Gastroesophageal sphincter (tissue), 4 donors: ENCODE measurements at places on chromosomes 7 and 10.

DNA sequence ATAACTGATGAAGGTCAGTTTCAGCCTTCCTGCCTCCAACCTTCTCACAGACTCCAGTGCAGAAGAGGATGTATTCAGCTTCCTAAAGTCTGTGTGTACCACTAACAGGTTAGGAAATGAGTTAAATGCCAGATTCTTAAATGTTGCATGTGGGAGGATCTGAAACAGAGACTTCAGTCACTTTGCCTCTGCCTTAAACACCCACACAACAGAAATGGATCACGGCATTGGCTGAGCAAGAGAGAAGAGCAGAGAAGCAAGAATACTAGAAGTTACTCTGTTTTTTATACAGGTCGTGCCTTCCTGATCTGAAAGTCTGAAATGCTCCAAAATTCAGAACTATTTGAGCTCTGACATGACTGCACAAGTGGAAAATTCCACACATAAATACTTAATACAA is 98.9 kb upstream of the ARHGAP21 start:
- no peak for ATAC-seq

DNA sequence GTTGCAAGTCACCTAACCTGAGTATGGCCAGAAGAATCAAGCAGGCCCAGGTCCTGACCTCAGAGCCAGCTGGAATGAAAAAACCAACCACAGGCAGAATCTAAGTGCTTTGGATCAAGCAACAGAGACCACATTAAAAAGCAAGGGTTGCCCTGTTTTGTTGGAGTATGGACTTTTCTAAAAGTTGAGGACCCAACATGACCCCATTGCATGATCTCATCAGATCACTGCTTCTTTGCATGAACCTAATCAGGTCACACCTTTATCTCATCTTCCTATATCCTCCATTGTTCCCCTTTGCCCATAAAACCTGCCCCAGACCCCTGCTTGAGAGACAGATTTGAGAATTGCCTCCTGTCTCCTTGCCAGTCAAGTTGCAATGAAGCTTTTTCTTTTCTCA is 11.6 kb upstream of the SNX10 start:
- no peak for ATAC-seq

DNA sequence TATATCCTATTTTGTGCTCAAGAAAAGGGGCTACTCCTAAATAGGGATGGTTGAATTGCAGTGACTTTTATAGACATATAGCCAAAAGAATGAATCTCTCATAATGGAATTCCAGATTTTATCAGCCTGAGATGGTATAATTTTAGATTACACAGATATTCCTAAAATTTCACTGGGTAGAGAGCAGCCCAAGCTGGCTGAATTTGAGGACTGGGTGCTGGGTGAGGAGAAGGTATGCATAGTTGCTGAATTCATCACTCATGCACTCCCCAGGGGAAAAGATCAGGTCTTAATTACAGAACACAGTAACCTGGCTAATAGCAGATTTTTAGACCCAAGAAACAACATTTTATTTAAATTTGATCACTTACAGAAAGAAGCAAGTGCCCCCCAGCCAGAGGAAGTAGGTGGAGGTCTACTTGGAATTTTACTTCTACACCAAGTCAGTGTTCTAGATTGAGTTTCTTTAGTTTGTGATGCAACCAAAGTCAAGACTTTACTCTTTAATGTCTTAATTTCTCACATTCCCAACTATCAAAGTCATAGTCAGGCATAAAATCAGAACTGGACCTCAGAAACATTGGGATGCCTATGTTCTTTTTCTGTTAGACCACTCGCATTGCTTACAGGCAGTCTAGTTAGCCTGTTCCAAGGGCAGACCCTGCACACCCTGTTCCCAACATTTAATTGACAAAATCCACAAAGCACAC is 337.4 kb upstream of the PODXL start:
- ATAC-seq, result no peak

DNA sequence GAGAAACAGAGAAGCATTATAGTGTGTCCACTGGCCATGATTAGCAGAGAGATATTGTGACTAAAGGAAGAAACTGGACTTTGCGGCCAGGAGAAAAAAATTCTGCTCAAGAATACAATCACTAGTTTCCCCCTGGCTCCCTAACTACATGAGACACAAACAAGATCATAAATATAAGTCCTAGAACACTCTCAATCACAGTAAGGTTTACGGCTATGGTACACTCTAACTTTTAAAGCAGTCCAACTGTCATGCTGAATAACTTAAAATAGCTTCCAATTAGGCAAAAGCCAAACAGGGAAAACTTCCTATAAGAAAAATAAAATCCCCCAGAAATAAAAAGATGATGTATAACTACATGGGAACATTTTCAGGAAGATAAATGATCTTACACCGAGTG is 132.1 kb downstream of the STRA8 start:
- ATAC-seq, result no peak

DNA sequence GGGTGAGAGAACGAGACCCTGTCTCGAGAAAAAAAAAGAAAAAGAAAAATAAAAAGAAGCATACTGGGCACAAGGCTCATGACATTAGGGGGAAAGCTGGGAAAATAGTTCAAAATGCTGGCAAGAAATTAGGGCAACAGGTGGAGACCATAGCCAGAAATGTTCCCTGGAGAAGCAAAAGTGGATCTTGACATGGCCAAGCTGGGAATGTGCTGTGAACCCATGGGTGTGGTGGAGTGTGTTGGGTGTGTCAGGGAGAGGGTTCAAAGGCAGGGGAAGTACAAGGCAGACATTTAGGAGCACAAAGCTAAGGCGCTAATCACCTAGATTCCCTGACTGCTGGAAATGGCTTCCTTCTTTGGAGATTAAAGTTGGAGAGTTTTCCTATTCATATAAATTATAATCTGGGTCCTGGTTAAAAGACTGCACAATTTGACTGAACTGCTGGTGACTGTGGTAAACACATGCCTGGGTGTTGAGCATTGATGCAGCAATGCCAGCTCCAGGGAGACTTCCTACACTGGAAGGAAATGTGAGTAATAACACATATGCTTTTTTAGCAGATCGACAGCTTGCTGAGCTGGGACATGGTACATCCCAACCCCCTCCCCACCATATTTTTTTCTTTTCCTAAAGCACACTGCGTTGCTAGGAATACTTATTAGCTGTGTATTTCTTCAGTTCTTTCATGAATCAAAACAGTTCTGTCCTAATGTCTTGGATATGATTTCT is 70.1 kb upstream of the ARHGAP21 start:
- no peak for ATAC-seq

DNA sequence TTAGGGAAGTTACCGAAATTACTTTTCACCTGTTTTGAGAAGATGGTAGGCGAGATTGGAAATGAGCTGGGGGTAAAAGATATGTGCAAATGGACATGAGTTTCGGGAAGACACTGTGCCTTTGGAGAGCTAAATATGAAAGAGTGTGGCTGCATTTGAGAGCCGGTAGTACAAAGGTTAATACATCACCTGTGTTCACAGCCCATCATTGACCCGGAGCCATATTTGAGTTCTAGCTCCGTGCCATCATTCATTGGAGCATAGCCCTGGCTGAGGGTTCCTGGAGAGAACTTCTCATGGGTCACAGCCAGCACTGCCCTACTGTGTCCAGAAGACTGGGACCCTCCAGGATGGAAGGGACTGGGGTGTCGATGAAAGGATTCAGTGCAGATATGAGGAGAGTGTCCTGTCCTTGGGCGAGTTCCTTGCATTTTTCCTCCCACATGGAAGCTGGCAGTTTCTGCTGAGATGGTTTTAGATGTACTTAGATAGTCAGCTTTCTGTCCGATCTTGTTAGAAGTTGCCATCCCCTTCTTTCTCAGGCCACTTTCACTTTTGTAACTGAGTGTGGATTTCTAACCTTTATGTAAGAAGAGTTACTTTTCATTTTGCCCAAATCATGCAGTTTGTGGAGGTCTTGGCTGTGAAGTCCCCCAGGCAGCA is 138.8 kb downstream of the JCAD start:
- no peak for ATAC-seq

DNA sequence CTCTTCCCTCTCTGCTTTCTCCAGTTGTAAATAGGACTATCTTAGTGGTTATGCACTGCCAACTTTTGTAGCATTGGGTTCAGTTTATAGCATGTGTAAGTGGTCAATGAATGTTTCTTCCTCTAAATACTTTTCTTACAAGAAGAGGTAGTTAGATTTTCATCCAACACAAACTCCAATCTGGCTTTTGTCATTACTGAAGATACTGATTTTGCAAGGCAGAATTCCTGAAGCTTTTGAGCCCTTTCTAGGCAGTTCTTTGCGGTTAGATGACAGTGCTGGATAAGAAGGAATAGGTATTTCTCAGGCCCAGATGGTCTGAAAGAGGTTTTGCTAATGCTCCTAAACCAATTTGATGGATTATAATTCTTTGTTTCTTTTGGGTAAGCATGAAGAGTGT is 60.5 kb downstream of the BICC1 start:
- ATAC-seq, result no peak

DNA sequence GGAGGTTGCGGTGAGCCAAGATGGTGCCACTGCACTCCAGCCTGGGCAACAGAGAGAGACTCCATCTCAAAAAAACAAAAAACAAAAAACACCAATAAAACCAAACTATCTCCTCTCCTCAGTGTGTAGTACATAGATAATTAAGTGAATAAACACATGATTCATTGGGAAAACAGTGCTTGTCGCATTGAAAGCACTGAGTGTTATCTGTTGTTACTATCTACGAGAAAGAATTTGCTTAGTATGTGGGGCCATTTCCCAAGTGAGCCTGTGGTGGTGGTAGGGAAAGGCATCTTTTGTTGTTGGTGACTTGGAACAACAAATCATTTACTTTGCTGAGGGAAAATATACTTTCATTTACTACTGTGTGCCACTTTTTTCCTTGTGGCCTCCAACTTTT is 42.6 kb downstream of the RSBN1L start:
- ATAC-seq, result no peak

GRCh38 chr7:104185346-104185745 is 22.5 kb downstream of the ORC5 start:
- ATAC-seq, result no peak

DNA sequence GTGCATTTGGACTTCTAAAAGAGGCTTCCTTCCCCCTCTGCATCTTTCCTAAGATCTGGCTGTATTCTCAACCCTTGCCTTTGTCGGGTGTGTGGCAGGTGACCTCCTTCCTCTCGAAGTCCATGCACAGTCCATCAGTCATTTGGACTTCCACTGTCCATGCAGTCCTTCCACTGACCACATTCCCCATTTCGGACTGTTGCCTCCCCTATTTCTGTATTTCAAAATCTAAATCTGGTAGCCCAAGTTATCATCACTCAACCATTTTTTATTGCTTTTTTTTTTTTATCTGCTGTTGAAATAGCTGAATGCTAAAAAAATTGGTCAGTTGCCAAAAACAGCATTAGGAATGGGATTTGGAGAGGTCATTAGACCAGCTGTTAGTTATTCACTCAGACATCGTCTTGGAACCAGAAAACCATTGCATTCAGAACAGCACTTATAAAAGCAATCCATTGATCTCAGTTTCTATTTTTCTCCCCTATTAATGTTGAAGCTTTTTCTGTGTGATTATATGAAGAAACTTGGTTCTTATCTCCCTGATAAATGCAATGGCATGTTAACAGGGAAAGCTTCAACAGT is 575.6 kb downstream of the KIF20B start:
- no peak for ATAC-seq

GRCh38 chr10:60541451-60541850 is 151.8 kb upstream of the ANK3 start:
- ATAC-seq, result no peak

GRCh38 chr7:34425194-34425593 is 232.8 kb upstream of the NPSR1 start:
- no peak for ATAC-seq

DNA sequence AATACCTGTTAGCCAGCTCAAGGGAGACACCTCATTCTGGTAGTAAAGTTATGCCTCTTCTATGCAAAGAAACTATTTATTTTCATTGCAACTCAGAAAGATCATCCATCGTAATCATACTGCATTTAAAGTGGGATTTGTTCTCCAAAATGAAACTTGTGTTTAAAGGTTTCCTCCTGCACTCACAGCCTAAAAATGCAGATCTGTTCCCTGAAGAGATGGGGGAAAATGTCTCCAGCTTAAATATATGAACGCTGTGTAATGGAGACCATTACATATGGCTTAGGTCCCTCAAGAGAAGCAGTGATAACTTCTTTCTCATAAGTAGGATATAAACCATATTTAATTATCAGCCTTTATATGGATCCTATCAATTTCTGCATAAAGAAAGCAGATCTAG is 665.1 kb downstream of the KCNMA1 start:
- no peak for ATAC-seq

DNA sequence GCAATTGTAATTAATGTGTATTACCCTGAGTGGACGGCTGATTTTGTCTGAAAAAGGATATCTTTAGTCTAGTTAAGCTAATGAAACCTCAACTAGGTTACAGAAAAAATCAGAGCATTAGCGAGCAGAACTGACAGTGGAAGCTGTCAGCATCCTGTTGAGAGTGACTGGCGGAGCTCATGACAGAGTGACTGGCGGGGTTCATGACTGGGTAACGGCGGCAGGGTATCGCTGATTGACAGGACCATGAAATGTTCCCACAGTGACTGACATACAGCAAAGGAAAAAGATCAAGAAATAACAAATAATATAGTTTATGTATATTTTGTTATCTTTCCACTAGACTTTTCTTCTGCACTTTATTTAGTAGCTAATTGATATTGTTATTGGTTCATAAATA is 202.5 kb upstream of the AGK start:
- no peak for ATAC-seq

GRCh38 chr10:75019370-75019769 is 92.1 kb upstream of the SAMD8 start:
- ATAC-seq, result no peak

- ATAC-seq, result no peak
Measured at GRCh38 chr10:77889277-77889903, 37.2 kb downstream of the DLG5 start.

DNA sequence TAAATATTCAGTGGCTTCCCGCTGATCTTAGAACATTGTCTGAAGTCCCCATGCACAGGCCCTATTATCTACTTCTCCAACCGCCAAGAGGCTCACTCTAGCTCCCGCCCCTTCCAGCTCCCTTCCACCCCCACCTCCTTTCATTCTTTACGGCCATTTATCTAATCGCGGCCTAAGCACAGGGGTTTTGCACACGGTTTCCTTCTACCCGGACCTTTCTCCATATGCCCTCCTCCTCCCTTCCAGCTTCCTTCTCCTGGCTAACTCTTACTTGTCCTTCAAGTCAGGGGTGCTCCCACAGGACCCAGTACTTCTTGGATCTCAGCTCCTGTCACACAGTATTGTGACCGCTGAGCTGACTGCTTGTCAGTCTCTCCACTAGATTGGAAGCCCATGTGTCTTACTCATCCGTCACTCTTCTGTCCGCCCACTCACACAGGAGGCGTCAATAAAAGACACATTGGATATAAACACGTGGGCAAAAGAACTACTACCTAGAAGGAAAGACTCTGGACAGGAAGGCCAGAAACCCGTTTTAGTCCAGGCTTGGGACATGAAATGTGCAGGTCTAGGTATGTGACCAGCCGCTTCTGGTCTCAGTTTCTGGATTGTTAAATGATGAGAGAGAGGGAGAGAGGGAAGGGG is 20.2 kb upstream of the HPS1 start:
- ATAC-seq, result no peak

GRCh38 chr7:82258181-82258580 is 185.4 kb downstream of the CACNA2D1 start:
- no peak for ATAC-seq

- ATAC-seq, result no peak
Measured at GRCh38 chr10:818526-819220, 112.8 kb downstream of the LARP4B start.

- ATAC-seq, result no peak
Measured at GRCh38 chr7:7918736-7919448, 49.7 kb upstream of the GLCCI1 start.

- no peak for ATAC-seq
Measured at GRCh38 chr10:63283093-63283492, 150.0 kb downstream of the NRBF2 start.
